ENCODE measurements at places on chromosomes 16 and 17. TPM values are rescaled to one million over a fixed set of nuclear protein-coding genes. Genes with fewer than 3 reads are reported as not detected.

The KRT31 gene
- 0.16 TPM for total RNA-seq

The TP53I13 gene
- 26.3 TPM for total RNA-seq

The SSTR5 gene
- 0.32 TPM for total RNA-seq

The SLC13A2 gene
- total RNA-seq: not detected

The DHRS11 gene
- 3.2 TPM for total RNA-seq

The TMIGD1 gene
- total RNA-seq: not detected

The SPAG7 gene
- 35.2 TPM for total RNA-seq

The CD300LB gene
- total RNA-seq: not detected

The SEZ6L2 gene
- total RNA-seq: 7.7 TPM

The AANAT gene
- total RNA-seq: not detected

The ZACN gene
- total RNA-seq: not detected

The PLA2G10 gene
- total RNA-seq: 0.32 TPM

The SEPTIN1 gene
- total RNA-seq: 0.37 TPM

The KRTAP16-1 gene
- total RNA-seq: not detected

The RRAD gene
- total RNA-seq: 7.0 TPM

The TBC1D3I gene
- total RNA-seq: not detected

The NPW gene
- not detected for total RNA-seq

The KRTAP9-4 gene
- not detected for total RNA-seq

The CD19 gene
- total RNA-seq: 0.16 TPM

The FOXN1 gene
- 0.11 TPM for total RNA-seq

The ACAP1 gene
- total RNA-seq: 1.5 TPM

The FCSK gene
- total RNA-seq: 7.6 TPM

The KCNH6 gene
- total RNA-seq: not detected

The KRTAP1-1 gene
- total RNA-seq: not detected

The CTRB1 gene
- total RNA-seq: not detected

The FBXO39 gene
- total RNA-seq: 0.90 TPM

The ZNF750 gene
- 3.1 TPM for total RNA-seq

The CRYM gene
- 12.6 TPM for total RNA-seq

The IGFALS gene
- 0.11 TPM for total RNA-seq

The SGSH gene
- 8.4 TPM for total RNA-seq

The SNN gene
- 11.4 TPM for total RNA-seq

The IRX3 gene
- total RNA-seq: 1.3 TPM

The NUDT21 gene
- 144 TPM for total RNA-seq

The GCGR gene
- not detected for total RNA-seq

The NLRC3 gene
- total RNA-seq: 1.2 TPM

The PABPN1L gene
- total RNA-seq: not detected

The G6PC1 gene
- total RNA-seq: not detected

The NUP85 gene
- total RNA-seq: 36.6 TPM

The ACSM5 gene
- total RNA-seq: 0.32 TPM

The CD79B gene
- 1.3 TPM for total RNA-seq

The MYL11 gene
- 165 TPM for total RNA-seq

Measured in urinary bladder (tissue), 4 donors.